ENCODE measurements at places on chromosomes 4 and X.

GRCh38 chr4:10047967-10048366 is 26.7 kb upstream of the SLC2A9 start:
- no peak for DNase-seq

DNA sequence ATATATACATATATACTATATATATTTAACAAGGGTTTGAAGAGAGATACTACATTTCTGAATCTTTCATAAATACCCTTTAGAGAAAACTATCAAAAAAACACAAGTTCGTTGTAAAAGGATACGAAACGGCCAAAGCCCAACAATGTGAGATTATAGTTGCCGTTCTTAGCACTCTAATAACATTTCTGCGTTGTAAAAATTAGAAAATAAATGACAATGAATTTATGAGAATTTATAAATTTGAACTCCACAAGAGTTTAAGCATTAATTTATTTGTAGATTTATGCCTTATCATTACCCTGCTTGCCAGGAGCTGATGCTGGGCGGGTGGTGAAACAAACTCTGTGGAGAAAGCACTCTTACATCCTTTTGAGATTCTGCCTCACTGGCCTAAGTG is 1.1 kb downstream of the WDR17 start:
- no peak for DNase-seq

DNA sequence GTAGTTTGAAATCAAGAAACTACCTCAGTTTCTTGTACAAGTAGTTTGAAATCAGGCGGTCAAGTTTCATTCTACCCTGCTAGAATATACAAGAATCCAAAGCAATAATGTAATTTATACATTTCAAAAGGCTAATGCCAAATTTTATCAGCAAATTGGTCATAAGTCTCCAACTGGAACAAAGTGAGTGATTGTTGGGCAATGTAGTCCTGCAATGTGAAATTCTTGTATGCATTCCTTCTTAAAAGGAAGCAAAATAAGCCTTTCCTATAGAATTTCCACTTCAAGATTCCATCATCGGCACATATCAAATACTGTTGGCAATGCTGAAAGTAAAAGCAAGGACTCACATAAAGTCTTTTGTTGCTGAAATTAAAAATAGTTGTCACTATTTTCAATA is 334.9 kb downstream of the IL1RAPL1 start:
- DNase-seq, result no peak

DNA sequence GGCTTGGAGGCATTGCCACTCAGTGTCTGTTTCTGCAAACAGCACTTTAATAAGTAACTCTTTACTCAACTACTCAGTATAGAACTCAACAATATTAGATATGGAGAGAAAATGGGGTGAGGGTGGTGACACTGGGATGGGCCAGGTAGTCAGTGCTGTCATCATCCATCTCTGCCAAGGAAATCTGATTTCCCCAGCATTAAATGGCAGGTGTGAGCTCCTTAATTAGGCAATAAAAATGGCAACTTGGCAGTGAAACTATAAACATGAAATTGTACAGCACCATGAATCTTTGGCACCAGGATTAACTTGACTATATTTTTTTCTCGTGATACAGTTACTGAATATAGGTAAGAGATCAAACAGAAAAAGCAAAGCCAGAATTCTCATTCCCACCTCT is 146.2 kb downstream of the GLRA2 start:
- no peak for DNase-seq

- DNase-seq, result no peak
Measured at GRCh38 chrX:14491689-14492088, 37.6 kb upstream of the GLRA2 start.

GRCh38 chrX:24610516-24610915 is 36.6 kb downstream of the PCYT1B start:
- DNase-seq, result no peak

DNA sequence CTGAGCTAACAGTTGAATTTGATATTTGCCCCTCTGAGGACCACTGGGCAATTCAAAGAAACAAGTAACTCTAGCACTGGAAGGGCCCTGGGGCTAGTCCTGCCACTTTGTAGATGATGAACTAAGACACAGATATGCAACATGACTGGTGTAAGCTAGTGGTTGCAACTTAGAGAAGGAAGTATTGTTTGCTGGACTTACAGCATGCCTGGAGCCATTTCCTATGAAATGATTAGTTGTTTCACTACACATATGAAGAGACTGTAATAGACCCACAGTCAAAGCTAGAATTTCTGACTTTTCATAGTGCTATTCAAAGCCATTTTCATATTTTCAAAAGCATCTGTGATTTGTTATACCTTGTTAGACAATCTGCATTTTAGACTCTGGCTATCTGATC is 96.2 kb downstream of the TSPAN7 start:
- DNase-seq, result no peak

DNA sequence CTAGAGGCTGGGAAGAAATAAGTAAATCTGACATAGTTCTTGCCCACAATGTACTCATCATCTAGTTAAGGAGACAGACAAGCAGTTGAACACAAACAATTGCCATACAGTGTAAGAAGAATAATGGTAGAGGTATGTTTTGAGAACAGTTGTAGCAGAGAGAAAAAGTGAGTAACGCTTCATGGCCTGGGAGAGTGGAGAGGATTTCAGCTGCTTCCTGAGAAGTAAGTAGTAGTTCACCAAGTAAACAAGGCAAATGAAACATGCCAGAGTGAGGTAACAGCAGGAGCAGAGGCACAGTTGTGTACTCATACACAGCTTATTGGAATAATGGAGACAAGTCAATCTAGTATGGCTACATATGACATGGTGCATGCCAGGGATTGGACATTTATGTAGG is 53.6 kb upstream of the RAP2C start:
- DNase-seq, result no peak
